ENCODE measurements at places on chromosomes 3 and 15. TPM values are rescaled to one million over a fixed set of nuclear protein-coding genes. Genes with fewer than 3 reads are reported as not detected.

DNA sequence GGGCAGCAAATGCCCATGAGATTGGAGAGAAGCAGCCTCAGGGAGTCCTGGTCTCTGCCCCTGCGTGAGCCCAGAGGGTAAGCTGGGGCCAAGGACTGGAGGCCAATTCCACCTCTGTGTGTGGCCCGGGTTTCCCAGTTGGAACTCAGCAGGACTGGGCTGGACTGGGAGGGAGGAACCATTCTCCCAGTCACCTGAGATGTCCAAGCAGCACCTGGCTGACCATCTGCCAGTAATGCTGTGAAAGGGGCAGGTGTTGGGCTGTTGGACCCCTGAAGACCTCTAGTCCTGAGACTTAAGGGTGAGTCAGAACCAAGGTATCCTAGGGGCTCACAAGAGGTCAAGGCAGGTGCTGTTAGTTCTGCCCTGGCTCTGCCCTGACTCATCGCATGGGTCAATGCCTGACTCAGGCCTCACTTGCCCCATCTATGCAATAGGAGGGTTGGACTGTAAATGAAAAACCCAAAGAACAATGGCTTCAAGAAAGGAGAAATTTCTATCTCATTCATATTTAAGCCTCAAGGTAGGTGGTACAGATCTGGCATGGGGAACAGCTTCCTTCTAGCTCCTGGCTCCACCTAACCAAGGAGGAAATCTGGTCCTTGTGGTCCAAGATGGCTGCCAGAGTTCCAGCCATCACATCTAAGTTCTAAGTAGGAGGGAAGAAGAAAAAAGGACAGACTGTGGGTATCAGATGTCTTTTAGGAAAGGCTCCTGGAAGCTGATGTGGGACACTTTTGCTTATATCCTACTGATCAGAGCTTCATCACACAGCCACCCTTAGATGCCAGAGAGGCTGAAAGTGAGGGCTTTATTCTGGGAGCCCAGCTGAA lies 111.3 kb downstream of the FBLN2 start:
- DNase-seq: no peak

The KIF15 gene
- total RNA-seq: 0.81 TPM

The AMOTL2 gene
- total RNA-seq: 119 TPM

The EEF1AKMT4 gene
- total RNA-seq: 2.7 TPM

DNA sequence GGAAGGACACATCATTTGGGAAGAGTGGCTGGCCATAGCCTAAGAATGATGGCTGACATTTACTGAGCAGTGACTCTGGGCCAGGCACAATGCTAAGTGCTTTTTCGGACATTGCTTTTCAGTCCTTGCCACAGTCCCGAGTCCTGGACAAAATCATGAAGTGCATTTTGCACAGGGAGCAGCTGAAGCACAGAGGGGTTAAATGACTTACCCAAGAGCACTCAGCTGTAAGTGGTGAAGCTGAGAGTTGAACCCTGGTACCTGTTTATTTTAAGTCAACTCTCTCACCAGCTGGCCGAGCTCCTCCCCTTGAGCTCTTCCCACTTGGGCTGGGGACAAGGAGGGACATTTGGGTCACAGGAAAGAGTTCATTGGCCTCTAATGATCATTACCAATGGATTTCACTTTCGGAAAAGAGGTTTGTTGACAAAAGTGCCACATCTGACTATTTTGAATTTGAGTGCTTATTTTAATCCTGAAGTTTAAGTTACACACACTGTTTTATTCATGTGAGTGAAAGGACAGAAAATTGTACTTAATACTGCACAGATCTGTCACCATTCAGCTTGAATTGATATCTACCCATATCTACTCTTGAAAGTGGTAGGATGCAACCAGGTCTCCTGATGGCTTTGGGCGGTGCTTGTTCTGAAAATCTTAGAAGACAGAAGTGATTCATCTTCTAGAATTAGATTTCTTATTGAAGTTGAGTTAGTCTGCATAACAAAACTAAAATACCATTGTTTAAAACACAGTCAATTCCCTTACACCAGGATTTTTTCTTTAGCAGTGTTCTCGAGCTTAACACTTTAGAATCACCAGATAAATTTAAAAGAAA lies 368.7 kb upstream of the PROK2 start:
- DNase-seq: no peak

The MAGEF1 gene
- total RNA-seq: 30.3 TPM

DNA sequence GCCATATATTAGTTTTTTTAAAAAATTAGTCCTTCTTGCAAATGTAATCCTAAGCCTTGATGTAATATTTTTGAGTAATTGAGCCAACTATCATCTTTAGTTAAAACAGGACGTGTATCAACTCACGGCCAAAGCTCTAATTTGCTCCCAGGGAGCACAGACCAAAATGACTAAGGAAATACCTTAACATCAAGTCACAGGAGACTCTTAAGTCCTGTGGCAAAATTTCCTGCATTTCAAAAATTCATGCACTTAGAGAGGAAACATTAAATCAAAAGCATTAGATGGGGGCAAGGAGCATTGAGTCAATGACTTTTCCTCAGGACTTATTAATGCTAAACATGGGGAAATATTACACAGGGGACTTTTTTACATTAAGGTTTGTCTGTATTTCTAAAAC lies 276.0 kb downstream of the MFSD1 start:
- DNase-seq: no peak

DNA sequence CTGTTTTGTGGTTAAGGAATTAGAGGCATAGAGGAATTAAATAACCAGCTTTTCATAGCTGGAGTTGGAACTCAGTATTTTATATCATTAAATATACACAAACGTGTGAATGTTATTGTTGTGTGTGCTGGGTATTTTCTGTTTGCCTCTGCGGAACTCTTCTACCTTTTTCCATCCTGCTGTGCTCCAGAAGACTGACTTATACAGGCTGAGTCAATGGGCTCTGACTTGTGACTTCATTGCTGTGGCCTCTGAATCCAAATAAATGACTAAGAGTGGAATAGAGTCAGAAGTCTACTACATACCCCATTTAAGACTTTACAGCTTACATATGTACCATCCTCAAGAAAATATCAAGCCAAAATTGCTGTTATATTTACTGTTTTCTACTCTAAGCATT lies 17.6 kb downstream of the ARIH1 start:
- DNase-seq: no peak

The AHSG gene
- not detected for total RNA-seq

DNA sequence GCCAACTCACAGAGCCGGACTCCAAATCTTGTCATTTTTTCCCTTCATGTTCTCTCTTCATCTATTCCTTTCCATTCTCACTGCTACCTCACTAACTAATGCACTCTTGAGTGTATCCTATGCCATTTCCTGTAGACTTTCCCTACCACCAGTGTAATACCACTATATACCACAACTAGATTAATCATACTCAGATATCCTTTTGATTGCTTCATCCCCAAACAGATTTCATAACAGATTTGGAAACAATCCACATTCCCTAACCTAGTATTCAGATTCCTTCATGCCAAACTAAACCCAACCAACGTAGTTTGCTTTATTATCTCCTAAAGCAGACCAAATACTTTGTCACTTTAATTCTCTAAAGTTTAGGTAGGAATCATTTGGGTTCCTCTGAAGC lies 2.6 kb upstream of the PLOD2 start:
- DNase-seq: no peak

GRCh38 chr15:86624261-86625036 lies 544.8 kb downstream of the AGBL1 start:
- DNase-seq: no peak

The AGBL1 gene
- total RNA-seq: 6.5 TPM

DNA sequence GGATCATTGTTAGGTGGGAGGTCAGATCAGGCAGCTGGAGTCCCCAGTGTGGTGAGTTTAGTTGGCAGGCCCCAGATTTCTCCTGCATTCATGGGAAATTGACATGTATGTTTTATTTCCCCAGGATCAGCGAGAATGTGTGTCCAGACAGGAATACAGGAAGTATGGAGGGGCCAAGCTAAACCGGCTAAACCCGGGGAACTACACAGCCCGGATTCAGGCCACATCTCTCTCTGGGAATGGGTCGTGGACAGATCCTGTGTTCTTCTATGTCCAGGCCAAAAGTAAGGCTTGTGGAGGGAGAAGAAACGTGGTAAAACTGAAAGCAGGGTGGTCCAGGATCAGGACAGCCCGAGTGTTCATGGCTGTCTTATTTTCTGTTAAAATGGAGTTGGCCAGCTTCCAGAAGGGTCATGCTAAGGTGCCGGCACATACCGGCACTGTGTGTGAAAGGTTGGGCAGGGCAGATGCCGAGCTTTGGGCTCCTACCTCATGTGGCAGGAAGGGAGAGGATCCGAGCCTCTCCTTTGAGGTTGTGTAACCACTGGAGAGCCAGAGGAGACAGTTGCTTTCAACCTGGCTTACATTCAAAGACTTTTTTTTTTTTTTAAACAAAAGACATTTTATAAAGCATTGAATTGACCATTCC lies 83.1 kb downstream of the PGPEP1L start:
- no peak for DNase-seq

The CCDC174 gene
- total RNA-seq: 22.1 TPM

DNA sequence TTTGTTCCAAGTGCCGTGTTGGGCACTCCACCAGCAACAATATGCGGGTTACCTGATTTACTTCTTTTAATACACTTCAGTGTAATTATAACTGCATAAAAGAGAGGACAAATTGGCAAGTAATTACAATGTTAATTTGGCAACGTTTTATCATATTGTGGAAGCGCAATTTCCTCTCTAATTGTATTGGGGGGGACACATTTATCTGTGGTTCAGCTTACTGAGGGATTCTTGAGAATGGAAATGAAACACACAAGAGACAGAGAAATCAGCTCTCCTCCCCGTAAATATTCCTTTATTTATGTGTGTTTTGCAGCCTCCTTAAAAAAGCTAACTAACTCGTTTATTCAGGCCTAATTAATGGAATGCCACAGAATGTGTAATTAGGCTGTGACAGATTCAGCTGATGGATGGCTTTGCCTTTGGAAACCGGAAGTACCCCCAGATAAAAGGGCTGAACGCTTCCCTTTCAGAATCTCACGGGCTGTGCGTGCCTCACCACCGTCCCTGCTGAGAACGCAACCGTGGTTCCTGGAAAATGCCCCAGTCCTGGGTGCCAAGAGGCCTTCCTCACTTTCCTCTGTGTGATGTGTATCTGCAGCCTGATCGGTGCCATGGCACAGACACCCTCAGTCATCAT lies 247.1 kb upstream of the ST8SIA2 start:
- no peak for DNase-seq

The GOLGA6L10 gene
- total RNA-seq: 0.23 TPM

DNA sequence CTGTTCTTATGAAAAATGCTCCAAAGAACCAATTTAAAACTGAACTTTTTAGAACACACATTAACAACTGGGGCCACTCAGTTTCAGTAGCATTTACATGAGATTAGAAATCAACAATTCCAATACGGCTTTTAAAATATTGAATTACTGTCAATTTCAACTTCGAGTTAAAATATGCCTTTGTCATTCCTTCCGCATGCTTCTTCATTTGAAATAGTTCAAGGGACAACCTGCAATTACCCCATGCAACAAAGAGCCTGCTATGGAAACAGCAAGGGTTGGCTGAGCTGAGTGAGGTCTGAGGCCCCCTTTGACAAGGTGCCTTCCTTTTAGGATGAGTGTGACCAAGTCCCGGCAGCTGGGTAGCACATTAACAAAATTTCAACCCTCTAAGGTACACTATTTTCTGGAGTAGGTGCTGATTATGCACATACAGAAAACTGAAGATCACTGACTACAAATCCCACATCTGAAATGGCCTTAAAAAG lies 11.6 kb downstream of the PDCD10 start:
- no peak for DNase-seq

DNA sequence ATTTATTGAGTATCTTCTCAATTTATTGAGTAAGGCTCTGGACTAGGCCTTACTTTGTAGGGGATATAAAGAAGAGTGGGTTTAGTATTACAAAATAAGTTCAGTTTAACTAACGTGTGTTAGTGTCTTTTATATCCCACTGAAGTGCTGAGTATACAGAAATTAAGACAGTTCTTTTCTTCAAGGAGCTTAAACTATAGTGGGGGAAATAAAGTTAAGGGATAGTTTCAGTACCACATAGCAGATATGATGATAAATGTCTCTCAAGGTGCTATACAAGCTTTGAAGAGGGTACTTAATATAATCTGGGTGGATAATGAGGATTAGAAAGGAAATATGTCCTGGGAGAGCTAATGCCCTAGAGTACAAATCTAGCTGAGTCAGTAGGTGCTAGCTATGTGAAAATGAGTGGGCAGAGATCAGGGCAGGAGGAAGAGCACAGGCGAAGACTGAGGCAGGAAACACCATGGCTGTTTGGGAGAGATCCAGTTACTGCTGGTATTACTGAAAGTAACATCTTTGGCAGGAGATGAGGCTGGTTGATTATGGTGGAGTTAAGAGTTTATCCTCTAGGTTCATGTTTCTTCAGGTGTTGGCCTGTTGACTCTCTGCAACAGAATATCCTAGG lies 46.0 kb downstream of the TEX9 start:
- no peak for DNase-seq

The DUOXA1 gene
- 138 TPM for total RNA-seq

The CKMT1B gene
- total RNA-seq: 0.84 TPM

GRCh38 chr3:73419179-73419803 lies 205.4 kb downstream of the PDZRN3 start:
- DNase-seq: no peak

- DNase-seq: no peak
Measured at GRCh38 chr3:14283813-14284438, 105.3 kb downstream of the LSM3 start.

The ARHGEF26 gene
- 58.8 TPM for total RNA-seq

The TMCO5A gene
- total RNA-seq: not detected

The DPPA2 gene
- total RNA-seq: not detected

- no peak for DNase-seq
Measured at GRCh38 chr15:45435124-45435903, 57.0 kb upstream of the GATM start.

DNA sequence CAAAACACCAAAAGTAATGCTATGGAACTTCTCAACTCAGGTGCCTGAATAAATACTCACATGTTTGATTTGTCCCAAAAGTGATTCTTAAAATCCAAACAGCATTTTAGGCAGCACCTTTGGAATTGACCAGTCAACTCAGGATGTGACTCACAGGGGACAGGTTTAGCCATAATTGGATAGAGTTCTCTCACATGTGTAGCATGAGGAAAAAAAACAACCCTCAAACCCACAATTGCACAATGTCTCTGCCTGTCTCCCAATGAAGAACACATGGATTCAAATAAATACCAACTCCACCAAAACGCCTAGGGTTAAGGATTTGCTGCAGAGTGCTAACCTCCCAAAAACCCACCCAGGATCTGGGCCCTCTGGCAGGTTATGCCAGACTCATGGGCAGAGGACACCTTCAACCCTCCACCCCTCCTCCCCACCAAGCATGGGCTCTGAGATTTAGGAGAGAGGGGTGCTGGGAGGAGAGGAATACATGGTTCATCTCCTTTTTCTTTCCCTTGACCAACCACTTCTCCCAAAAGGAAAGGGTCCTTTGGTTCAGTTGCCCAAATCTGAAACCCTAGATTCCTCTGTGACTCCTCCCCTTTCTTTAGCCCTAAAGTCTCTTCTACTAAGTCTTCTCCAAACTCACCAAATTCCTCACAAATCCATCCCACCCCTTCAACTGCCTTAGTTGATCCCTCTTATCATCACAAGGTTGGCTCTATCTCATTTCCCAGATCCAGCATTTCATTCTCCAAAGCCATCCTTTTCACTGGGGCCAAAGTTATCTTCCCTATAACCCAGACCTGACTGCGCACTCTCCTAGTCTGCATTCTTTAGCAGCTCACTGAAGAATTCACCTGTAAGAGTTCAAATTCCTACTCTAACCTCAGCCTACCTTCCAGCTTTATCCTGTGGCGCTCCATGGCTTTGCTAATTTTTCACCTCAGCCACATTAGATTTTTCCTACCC lies 7.7 kb downstream of the RYK start:
- DNase-seq: no peak

The PARP3 gene
- total RNA-seq: 20.9 TPM
